ENCODE measurements at places on chromosomes 3 and 15.

DNA sequence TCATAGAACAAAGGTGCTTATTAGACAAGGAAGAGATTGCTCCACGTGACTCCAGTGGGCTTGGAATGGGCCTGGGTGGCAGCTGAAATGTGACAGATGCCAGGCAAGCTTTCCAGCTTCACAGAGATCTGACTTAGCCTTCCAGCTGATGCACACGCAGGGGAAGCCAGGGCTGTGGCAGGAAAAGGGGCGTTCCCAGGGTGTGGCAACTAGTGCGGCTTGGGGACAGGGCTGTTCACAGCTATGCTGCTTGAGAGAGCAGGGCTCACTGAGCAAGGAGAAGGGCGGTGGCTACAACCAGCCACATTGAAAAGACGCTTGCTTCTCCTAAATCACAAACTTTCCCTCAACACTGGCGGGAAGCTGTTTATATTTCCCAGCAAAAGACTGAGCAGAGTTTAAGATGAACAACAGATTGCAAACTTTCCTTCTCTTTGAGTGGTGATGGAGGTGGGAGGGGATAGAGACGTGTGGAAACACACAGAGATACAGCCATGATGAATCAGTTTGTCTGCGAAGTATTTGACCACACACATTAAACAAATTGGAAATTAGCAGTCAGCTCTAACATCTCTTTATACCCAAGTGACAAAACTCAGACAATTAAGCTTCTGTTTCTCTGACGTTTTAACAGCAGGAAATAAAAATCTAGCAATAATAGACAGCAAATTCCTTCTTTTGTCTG lies 127.5 kb downstream of the BDH1 start:
- DNase-seq = peak; percentile 78

DNA sequence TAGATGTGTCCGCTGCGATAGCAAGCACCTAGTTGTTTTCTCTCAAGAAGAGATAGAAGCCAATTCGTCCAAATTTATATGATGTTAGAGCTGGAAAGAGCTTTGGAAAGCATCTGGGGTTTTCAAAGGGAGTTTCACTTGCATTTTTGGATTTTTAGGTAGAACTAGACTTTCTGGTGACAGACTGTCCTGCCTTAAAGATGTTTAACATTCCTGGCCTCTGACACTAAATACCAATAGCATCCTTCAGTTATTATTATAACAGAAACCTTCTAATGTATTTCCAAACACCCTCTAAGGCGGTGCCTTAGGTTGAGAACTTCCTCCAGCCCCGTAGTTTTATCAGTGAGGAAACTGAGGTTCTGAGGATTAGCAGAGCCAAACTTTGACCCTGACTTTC lies 305.3 kb downstream of the SATB1 start:
- DNase-seq = no peak

- DNase-seq = no peak
These were observed 46.7 kb downstream of the UBE3A start for GRCh38 chr15:25391971-25392721.

GRCh38 chr3:177982034-177982433 lies 554.2 kb upstream of the KCNMB2 start:
- DNase-seq = no peak

- no peak for DNase-seq
These were observed 25.0 kb downstream of the DAG1 start for GRCh38 chr3:49495023-49495422.

DNA sequence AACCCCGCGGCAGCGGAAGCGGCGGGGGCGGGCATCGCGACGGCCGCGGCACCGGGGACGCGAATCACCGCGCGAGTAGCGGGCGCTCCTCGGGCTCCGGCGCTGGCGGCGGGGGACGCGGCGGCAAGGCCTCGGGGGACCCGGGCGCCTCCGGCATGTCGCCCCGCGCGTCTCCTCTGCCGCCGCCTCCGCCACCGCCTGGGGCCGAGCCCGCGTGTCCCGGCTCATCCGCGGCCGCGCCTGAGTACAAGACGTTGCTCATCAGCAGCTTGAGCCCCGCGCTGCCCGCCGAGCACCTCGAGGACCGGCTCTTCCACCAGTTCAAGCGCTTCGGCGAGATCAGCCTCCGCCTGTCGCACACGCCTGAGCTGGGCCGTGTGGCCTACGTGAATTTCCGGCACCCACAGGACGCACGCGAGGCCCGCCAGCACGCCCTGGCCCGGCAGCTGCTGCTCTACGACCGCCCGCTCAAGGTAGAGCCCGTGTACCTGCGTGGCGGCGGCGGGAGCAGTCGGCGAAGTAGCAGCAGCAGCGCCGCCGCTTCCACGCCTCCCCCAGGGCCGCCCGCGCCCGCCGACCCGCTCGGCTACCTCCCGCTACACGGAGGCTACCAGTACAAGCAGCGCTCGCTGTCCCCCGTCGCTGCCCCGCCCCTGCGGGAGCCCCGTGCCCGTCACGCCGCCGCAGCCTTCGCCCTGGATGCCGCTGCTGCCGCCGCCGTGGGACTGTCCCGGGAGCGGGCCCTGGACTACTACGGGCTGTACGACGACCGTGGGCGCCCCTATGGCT lies 675 bp downstream of the RBM15B start:
- no peak for DNase-seq

- no peak for DNase-seq
These were observed 21.3 kb downstream of the VGLL3 start for GRCh38 chr3:86969500-86970189.

- no peak for DNase-seq
These were observed 17.9 kb downstream of the PXK start for GRCh38 chr3:58350627-58351013.

- DNase-seq = no peak
These were observed 9.3 kb downstream of the CCDC33 start for GRCh38 chr15:74245342-74245931.

GRCh38 chr3:195543500-195544229 lies 540 bp upstream of the PPP1R2 start:
- no peak for DNase-seq

DNA sequence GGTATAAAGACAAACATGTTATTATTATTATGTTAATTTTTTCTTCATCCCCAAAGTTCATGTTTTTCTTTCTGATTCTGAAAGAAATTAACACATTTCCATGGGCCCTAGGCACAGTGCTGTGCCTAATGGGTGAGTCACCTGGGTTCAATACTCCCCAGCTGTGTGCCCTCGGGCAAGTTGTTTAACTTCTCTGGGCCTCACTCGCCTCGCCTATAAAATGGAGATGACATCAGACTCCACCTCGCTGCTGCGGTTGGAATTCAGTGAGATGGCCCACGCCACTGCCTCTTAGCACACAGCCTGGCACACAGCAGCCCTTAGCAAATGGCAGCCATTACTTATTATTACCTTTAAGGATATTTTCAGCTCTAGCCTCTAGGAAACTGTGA lies 22.6 kb downstream of the DNASE1L3 start:
- no peak for DNase-seq

GRCh38 chr15:74322558-74323180 lies 44.8 kb downstream of the CYP11A1 start:
- peak; percentile 41 for DNase-seq

- DNase-seq = no peak
These were observed 15.5 kb downstream of the GRM2 start for GRCh38 chr3:51722362-51722761.

DNA sequence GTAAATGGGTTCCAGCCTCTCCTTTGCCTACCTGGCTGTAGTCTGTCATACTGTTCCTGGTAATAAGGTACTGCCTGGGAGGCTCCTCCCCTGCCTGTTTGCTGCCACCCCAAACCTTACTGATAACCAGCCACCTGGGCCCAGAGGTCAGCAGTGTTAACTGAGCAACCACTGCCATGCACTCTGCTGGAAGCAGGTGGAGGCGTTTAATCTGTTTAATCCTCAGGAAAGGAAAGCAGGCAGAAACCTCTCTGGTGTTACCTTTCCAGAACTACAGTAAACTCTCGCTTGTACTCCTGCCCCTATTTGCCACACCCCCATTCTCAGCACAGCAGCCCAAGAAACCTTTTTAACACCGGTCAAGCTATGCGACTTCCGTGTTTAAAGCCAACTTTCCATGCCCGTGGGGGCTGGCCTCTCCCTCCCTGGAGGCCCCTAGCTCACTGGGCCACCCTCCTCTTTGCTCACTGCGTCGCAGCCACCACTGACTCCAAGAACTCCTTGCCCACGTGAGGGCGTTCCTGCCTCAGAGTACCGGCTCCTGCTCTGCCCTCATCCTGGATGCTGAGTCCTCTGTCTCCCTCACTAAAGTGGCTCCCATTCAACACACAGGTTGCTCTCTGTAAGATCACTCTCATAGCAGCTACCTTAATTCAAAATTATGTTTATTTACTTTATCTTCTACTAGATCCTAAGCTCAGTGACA lies 8.3 kb downstream of the BDH1 start:
- no peak for DNase-seq

DNA sequence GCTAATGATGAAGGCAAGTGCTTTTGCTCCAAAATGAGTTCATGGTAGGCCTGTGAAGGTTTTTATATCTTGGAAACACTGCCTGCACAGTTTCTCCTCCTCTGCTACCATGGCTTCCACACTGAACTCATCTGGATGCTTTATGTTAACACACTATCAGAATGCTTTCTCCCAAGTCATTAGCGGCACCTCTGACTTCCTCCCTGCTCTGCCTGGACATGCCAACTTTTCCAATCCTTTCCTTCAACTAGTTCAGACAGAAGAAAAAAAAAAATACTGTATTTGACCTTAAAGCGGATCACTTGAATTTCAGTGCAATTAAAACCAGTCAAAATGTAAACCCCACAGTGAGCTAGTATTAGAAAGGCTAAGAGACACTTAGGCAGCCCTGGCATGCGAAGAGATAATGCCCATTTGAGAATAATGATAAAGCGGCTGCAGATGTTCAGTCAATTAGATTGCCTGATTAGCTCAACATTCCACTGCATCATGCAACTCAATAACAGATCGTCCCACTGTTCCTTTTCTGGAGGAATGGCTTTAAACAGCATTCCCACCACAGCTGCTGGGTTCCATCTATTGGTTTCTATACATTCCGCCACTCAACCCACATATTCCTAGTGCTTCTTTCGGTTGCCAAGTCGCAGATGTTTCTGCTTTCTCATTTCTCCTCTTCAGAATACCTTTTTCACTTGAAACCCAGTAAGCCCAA lies 51.7 kb downstream of the CNTN3 start:
- DNase-seq = no peak

DNA sequence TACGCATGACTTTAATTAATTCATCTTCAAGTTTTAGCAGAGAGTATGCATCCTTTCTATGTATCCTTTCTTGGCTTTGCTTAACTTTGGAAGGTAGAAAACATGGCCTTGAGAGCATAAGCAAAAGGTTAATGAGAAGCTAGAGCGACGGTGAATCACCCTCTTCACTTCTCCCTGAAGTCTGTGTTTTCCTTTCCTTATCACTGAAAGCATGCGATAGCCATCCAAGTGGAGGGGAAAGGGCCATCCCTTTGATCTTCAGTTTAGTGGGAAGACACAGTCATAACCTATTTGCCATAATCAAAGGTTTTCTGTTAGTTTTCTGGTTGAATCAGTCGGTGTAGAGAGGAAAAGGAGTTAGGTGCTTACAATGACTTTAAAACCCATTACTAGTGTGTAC lies 354.0 kb upstream of the ROBO2 start:
- peak; percentile 57 for DNase-seq

DNA sequence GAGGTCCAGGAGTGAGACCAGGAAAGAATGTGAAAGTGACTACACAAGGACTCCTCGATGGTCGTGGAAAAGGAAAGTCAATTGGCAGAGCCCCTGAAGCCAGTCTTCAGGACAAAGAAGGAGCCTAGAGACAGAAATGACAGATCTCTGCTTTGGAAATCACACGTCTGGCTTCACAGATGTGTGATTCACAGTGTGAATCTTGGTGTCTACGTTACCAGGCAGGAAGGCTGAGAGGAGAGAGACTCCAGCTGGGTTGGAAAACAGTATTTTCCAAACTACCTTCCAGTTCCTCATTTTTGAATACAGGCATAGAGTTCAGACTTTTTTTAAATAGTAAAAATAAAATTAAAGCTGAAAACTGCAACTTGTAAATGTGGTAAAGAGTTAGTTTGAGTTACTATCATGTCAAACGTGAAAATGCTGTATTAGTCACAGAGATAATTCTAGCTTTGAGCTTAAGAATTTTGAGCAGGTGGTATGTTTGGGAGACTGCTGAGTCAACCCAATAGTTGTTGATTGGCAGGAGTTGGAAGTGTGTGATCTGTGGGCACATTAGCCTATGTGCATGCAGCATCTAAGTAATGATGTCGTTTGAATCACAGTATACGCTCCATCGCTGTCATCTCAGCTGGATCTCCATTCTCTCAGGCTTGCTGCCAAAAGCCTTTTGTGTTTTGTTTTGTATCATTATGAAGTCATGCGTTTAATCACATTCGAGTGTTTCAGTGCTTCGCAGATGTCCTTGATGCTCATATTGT lies 6.0 kb downstream of the CCR2 start:
- peak; percentile 70 for DNase-seq

- DNase-seq = no peak
These were observed 357.0 kb upstream of the SEMA6D start for GRCh38 chr15:47360305-47360704.

DNA sequence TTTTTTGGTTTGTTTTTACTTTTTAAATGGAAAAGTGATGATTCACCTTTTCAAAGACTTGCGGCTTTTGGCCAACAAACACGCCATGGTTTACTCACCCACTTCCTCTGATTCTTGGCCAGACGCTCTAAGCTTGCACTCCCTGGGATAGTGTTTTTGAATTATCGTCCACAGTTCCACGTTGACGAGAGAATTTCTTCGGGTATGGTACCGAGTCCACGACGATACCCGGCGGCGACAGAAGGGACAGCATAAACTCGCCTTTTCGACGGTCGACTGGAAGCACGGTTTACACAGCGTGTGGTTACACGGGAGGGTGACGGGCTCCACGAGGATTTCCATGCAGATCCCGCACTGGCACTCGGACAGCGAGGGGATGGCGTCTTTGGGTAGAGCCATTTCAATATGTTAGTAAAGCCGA lies 783 bp downstream of the RNF168 start:
- DNase-seq = peak; percentile 66

GRCh38 chr15:93524432-93524831 lies 435.4 kb upstream of the RGMA start:
- no peak for DNase-seq

DNA sequence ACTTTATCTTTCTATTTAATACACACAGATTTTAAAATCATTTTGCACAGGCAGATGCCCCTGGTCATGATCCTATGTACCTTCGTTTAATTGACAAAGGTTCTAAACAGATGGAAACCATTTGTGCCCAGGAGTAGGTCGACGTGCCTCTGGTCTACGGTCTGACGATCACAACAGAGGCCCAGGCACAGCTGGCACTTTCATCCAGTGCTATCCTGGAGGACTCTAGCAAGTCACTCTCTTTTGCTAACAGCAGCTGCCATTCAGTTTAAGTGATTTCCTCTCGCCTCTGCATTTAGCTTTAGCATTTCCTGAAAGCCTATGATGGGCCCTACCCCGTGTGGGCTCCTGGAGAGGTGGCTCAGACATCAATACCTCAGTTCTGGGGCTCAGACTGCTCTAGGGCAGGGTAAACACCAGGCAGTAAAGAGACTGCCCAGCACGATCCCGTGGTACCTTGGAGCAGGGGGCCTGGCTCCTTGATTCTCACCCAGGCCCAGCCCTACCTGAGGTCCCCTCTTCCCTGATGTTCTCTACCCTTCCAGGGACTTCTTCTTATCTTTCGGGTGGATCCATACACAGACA lies 83.2 kb upstream of the SNRPA1 start:
- no peak for DNase-seq

Measured in Caki2 (cell line).